ENCODE measurements at places on chromosomes 12 and 14. TPM values are rescaled to one million over a fixed set of nuclear protein-coding genes. Genes with fewer than 3 reads are reported as not detected.

Gene RILPL2
- polyA plus RNA-seq: not detected

Gene KRT6C
- polyA plus RNA-seq: not detected

Gene RNF34
- 29.1 TPM for polyA plus RNA-seq

Gene POU6F1
- 9.3 TPM for polyA plus RNA-seq

Gene C12orf75
- 6.7 TPM for polyA plus RNA-seq

Gene CLEC2A
- polyA plus RNA-seq: not detected

Gene SDR9C7
- polyA plus RNA-seq: not detected

Gene RBP5
- polyA plus RNA-seq: 3.1 TPM

Gene COL2A1
- 49.6 TPM for polyA plus RNA-seq

Gene C12orf50
- 0.20 TPM for polyA plus RNA-seq

Gene CLEC1B
- polyA plus RNA-seq: 0.29 TPM

Gene OTUB2
- 1.6 TPM for polyA plus RNA-seq

Gene KLHL33
- 0.74 TPM for polyA plus RNA-seq

Gene MYH7
- 716 TPM for polyA plus RNA-seq

Gene NGB
- not detected for polyA plus RNA-seq

Gene OR4K5
- not detected for polyA plus RNA-seq

Gene RCOR1
- 38.5 TPM for polyA plus RNA-seq

Gene GOLGA3
- polyA plus RNA-seq: 39.0 TPM

Gene TAS2R50
- polyA plus RNA-seq: not detected

Gene EXOC3L4
- polyA plus RNA-seq: 0.58 TPM

Gene TBX3
- 36.9 TPM for polyA plus RNA-seq

Gene PHC1
- 54.0 TPM for polyA plus RNA-seq

Gene ACSS3
- 9.4 TPM for polyA plus RNA-seq

Gene TSHR
- polyA plus RNA-seq: 0.75 TPM

Gene INSM2
- polyA plus RNA-seq: 0.04 TPM

Gene AP5M1
- polyA plus RNA-seq: 37.5 TPM

Gene MYF5
- 32.1 TPM for polyA plus RNA-seq

Gene LAG3
- 0.37 TPM for polyA plus RNA-seq

Gene CD4
- 16.1 TPM for polyA plus RNA-seq

Gene SYNDIG1L
- not detected for polyA plus RNA-seq

Gene NRL
- polyA plus RNA-seq: 1.6 TPM

Gene ADCY4
- polyA plus RNA-seq: 16.9 TPM

Gene PLEKHD1
- not detected for polyA plus RNA-seq

Gene HOXC12
- polyA plus RNA-seq: not detected
